ENCODE measurements at places on chromosomes 4 and X.

- DNase-seq = no peak
Measured at GRCh38 chrX:132146456-132146855, 18.6 kb upstream of the FRMD7 start.

GRCh38 chr4:40547789-40548132 lies 81.9 kb downstream of the RBM47 start:
- DNase-seq = no peak

GRCh38 chr4:78528327-78528726 lies 23.2 kb upstream of the ANXA3 start:
- no peak for DNase-seq

GRCh38 chrX:121733514-121733913 lies 686.1 kb downstream of the GLUD2 start:
- DNase-seq = no peak

DNA sequence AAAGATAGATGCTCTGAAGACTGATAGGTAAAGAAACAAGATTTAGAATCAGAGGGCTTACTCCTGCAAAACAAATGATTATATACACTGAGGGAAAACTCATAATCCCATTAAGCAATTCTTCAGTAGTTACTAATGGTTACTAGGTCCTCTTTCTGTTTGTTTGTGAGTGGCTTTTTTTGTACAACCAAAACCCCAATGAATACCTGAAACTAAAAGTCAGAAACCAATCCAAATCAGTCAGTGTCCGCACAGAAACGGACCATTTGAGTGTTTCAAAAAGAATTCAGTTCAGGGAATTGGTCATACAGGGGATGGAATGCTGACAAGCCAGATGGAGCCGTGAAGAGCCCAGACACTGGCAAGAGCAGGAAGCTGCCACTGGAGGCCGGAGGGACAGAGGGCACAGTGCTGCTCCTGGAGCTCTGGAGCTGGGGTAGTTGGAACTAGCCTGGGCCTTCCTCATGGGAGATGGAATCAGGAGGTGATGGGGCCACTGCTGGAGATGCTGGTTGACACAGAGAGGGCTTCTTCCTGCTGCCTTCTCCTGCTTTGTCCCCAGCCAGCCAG lies 31.9 kb downstream of the SETD7 start:
- no peak for DNase-seq
